Muscle of back (tissue), 13 donors: ENCODE measurements at places on chromosomes 13 and 19.

- peak; percentile 50 for DNase-seq
Measured at GRCh38 chr19:10408511-10409283, 5.4 kb upstream of the CDC37 start.

DNA sequence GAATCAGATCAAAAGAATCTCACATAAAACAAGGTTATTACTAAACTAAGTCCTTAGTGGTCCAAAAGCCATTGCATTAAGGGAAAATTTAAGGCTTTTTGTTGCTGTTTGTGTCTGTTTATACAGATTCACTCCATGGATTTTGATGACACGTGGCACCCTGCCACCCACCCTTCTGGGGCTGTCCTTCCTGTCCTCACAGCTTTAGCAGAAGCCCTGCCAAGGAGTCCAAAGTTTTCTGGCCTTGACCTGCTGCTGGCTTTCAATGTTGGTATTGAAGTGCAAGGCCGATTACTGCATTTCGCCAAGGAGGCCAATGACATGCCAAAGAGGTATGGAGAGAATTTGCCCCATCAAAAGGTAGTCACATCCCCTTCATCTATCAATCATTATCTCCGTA, 6.9 kb downstream of the ACOD1 start:
- DNase-seq: no peak

GRCh38 chr19:3471954-3472655, 8.2 kb downstream of the SMIM24 start:
- peak; percentile 53 for DNase-seq

DNA sequence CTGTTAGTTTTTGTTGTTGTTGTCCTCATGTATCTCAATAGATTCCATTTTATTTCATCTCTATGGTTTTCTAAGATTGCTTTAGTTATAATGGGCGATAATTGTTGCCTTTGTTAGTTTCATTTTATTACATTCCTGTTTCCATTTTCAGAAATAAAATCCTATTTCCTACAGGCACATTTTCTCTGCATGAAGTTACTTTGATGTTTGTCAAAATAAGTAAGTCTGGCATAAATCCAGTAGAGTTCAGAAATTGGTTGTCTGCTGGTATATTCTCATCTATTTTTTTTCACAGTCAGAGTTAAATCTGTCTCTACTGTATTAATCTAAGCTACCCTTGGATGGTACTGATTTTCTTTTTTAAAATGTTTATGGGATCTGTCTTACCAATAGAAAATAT, 204.1 kb downstream of the MYO16 start:
- no peak for DNase-seq

DNA sequence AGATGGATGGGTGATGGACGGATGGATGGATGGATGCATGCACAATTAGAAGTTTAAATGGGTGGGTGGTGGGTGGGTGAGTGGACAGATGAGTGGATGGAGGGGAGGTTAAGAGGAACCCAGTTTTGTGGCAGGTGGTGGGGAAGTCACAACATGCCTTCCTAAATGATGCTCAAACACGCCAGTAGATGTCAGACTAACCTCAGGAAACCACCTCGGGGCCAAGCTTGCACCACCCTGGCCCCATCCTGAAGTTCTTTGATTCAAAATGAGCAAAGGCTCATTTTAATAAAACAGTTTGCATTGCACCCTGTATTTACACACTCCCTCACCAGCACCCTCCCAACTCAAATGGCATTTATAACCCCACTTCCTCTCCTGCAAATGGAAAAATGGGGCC, 91.4 kb upstream of the CACNA1A start:
- DNase-seq: peak; percentile 65

DNA sequence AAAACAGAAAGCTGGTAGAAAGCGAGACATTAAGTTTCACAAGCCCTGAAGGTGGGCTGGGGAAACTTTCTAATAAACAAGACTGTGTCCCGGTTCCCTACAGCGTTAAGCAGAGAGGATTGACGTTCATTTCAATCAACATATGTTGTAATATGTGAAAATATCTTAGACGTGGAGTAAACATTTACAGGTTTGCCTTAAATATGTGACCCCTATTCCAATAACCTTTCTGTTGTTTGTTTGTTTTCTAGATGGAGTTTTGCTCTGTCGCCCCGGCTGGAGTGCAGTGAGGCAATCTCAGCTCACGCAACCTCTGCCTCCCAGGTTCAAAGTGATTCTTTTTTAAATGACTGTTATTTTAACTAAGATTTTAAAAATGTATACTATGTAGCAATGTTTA, 526.2 kb downstream of the SUCLA2 start:
- DNase-seq: no peak

GRCh38 chr13:32538143-32538620, 413 bp downstream of the N4BP2L2 start:
- DNase-seq: no peak

DNA sequence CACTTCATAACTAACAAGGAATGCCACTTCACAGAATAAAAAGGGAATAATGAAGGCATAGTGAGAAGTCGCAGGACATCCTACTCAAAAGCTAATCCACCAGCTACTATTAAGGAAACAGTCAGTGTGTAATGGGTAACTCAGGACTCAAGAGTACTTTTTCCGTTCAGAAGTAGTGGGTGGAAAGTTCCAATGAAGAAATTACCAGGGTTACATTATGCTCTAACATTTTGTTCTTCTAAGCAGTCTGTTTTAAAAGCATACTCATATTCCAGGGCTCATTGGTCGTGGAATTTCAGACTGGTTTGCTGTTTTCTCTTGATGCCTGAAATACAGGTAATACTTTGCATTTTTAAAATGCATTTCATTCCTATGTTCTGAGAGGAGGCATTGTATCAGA, 222.4 kb upstream of the IRS2 start:
- no peak for DNase-seq
